ENCODE measurements at places on chromosomes 16 and 17.

DNA sequence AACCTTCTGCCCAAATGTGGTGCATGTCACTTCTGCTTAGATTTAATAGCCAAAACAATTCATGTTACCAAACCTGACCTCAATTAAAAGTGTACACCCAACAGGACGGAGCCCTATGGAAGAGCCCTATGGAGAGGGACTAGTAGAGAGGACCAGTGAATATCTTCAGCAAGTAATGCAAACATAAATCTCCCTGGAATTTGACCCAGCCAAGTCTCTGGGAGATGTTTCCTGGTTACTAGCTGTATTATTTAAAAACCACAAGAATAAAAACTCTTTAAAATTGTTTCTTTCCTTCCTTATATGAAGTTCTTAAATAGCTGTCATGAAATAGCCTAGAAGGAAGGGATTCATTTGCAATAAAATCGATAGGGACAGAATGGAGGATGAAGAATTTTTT is 255.8 kb downstream of the CDH11 start:
- DNase-seq = no peak

GRCh38 chr16:2090777-2091546 is 43.2 kb downstream of the TSC2 start:
- no peak for DNase-seq

DNA sequence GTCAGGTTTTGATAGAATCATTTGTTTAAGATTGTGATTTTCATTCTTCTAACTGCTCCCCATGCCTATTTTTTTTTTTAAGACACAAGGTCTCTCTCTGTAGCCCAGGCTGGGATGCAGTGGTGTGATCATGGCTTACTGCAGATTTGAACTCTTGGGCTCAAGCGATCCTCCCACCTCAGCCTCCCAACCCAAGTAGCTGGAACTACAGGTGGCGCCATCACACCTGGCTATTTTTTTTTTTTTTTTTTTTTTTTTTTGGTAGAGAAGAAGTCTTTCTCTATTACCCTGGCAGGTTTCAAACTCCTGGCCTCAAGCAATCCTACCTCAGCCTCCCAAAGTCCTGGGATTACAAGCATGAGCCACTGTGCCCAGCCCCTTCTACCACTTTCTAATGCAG is 223.3 kb downstream of the CBLN1 start:
- DNase-seq = no peak

- DNase-seq = no peak
Measured at GRCh38 chr17:61204456-61204855, 195.2 kb upstream of the TBX2 start.

- peak; percentile 95 for DNase-seq
Measured at GRCh38 chr16:84532291-84532724, 27.8 kb upstream of the MEAK7 start.

DNA sequence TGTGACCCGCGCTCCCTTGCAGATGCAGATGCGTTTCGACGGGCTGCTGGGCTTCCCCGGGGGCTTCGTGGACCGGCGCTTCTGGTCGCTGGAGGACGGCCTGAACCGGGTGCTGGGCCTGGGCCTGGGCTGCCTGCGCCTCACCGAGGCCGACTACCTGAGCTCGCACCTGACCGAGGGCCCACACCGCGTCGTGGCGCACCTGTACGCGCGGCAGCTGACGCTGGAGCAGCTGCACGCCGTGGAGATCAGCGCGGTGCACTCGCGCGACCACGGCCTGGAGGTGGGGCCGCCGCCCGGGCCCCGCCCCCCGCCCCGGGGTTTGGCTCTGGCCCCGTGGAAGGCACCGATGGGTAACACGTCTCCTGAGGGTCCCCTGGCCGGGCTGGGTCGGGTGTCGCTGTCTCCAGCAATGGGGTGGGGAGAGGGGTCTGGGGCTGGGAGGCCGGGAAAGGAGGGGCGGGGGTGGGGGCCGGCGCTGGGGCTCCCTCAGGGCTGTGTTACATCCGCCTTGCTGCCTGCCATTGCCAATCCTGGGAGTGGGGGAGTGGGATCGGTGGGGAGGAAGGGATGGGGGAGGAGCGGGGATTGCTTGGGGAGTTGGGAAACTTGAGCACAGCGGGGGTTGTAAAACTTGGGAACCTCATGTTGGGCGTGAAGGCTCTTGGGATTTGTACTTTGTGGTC is 737 bp downstream of the NUDT16L1 start:
- no peak for DNase-seq

DNA sequence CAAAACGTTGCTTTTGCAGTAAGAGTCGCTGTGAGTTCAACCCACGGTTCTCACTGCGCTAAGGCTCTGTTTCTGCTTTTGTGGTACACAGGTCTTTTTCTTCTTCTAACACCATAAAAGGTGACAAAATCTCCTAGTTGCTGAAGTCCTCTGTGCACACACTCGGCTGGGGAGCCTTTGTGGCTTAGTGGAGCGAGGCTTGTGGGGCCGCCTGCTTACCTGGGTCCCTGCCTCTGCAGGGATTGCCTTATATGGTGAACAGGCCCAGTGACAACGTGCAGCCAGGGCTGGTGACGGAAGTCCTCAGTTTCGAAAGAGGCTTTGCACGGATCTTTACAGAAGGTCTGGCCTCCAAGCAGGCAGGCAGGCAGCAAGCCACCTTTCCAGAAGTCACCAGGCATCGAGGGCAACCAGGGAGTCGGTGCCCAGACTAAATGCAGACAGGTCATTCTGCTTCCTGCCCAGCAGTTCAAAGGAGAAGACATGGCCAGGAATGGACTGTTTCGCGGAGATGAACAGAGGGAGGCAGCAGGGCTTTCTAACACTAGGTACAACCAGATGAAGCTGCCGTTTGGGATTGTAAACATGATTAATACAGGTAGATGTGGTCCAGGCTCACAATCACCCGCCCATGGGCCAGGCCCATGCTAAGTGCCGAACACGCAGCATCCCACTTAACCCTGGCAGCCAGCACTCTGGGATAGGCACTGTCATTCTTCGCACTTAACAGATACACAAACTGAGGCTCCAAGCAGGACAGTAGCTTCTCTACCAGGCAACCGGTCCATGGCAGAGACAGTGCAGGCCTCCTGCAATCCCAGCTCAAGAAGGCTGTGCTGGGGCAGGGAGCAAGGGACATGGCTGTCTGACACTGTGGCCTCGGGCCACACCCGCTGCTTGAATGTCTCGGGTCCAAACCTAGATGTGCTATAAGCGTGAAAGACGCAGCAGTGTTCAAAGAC is 10.7 kb upstream of the MEAK7 start:
- DNase-seq = no peak

- no peak for DNase-seq
Measured at GRCh38 chr16:19879241-19879792, 5.3 kb downstream of the GPRC5B start.

DNA sequence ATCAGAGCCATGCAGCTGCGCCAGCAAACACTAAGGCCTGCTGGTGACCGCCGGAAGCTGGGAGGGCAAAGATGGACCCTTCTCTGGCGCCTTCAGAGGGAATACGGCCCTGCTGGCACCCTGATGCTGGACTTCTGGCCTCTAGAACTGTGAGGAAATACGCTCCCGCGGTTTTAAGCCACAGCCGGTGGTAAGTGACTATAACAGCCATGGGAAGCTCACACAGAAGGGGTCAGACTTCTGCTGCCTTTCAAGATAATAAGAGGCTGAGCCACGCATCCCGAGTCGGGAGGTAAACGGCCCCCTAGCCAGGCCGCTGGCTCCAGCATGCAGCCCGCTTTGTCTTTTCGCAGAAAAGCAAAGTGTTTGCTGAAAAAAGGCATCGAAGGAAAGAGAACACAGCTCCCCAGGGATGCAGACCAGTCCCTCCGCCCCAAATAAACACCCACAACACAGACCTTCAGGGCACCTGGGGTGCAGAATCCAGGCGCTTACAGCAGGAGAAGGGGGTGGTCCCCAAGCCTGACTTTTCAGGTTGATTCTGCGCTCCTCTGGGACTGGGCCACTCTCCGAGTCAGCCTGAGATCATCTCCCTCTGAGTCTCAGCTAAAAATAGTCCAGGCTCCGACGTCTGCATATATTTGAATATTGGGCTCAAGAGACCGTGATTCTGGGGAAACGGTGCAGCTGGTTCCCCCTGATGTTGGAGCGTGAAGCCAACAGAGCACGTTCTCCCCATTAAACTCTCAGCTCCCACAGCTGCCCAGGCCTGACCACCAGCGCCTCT is 89.7 kb downstream of the MGAT5B start:
- DNase-seq = no peak

DNA sequence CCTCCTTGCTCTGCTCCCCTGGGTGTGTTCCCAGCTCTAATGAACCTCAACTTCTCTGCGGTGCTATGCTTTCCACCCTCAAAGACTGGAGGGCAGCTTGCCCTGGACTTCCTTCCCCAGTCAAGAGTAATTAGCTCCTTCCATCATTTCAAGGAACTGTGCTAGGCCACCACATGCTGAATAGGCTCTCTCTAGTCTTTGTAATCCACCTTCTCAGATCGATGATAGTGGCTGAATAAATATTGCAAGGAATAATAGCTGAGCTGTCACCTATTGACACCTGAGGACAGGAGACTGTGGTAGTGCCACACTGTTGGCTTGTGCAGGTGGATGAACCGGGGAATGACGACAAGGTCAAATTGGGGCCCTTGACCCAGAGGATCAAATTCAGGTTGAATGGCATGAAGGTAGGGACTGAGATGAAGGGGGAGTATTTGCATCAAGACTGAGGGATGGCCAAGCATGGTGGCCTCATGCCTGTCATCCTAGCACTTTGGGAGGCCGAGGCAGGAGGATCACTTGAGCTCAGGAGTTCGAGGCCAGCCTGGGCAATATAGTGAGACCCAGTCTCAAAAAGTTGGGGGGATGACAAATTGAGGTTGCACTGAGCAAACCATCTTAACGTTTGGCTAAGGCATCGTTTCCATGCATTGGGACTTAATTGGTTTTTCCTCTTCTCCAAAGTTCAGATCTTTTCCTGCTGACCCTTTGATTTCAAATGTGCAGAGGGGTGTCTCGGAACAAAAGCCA is 18.8 kb upstream of the SLC5A11 start:
- no peak for DNase-seq

DNA sequence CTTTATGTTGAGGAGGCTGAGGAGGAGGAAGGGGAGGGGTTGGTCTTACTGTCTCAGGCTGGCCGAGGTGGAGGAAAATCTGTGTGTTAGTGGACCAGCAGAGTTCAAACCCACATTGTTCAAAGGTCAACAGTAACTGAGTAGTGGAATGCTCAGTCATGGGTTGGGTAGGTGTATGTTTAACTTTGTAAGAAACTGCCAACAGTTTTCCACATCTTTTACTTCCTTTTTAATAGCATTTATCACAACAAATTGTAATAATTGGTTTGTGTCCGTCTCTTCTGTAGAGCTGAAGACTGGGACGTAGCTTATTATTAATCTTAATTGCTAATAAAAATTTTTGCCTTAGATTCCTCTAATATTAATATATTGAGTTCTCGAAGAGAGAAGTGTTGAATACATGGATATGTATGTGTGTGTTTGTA is 5.3 kb downstream of the ATP6V0A1 start:
- DNase-seq = no peak

GRCh38 chr17:67276075-67276474 is 31.1 kb upstream of the HELZ start:
- DNase-seq = no peak

GRCh38 chr17:79728169-79728907 is 2.4 kb upstream of the ENPP7 start:
- peak; percentile 78 for DNase-seq

GRCh38 chr17:64498308-64499203 is 1.7 kb upstream of the POLG2 start:
- no peak for DNase-seq

GRCh38 chr17:75557852-75558665 is 29.5 kb upstream of the MYO15B start:
- DNase-seq = no peak

DNA sequence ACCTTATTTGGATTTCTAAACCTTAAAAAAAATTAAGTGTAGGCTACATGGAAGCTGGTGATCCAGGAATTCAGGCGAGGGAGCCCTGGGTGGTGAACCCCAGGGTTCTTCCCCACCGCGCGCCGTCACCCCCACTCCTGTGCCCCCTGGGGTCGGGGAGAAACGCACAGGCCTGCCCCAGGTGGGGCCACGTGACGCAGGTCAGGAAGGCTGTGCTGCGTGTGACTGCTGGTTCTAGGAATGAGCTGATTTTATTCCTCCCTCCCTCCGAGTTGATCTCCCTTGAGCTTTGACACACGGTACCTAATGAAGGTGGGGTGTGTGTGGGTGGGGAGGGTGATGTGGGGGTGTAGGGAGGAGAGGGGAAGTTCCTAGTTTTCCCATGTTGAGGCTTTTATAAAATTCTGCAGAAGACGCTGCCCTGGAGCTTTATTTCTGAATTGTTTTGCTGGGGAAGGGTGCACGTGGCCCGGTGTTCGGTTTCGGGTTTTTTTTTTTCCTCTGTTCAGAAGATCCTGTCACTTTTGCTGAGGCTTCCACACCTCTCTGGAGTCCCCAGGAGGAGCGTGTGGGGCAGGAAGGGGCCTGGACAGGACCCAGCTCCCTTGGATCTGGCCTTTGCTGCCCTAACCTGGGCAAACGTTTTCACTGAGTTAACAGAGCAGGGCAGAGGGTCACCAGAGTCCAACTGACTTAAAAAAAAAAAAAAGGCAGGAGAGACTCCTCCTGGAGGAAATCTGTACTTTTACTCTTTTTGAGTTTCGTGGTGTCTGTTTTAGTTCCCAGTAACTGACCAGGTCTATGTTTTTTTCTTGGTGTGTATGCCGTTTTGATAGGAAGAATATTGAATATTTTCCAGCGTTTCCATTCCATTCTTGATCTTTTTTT is 55.8 kb upstream of the GSE1 start:
- no peak for DNase-seq

GRCh38 chr16:65749506-65749905 is 617.0 kb upstream of the CDH5 start:
- DNase-seq = no peak

- no peak for DNase-seq
Measured at GRCh38 chr16:88825146-88825545, 13.4 kb upstream of the APRT start.

DNA sequence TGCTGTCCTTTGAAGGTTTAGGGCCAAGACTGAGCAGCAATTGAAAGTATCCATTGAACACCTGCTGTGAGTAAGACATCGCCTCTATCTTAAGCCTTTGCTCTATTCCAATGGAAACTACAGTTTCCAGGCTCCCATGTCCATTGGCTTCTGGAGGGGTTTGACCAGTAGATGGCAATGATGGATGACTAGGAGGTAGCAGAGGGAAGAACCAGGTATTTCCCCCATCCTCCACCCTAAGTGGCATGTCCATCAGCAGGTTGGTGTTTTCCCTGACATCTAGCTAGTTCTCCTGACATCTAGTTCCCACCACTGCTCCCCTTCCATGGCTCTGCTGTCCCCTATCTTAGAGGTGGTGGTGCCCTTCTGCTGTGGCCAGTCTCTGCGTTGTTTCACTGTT is 58.7 kb downstream of the CENPV start:
- no peak for DNase-seq

DNA sequence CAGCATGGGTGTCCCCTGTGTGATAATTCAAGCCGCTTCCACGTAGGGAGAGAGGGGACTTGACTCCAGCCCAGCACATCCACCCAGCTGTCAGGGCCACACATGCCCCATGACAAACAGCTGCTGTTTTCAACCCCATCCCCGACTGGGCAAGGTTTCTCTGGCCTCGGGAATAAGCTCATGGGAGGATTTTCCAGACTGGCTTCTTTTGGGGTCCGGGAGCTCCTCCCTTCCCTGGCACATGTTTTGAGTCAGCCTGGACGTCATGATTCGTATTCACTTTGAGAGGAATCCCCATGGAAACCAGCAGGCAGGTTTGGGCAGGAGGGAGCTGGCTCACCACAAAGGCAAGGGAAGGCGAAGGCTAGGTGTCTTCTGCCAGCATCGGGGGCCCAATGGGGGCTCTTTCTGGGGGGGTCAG is 156.4 kb downstream of the CMIP start:
- DNase-seq = no peak

Data from SW 1271 (cell line).